ENCODE measurements at places on chromosomes 7 and 10. TPM values are rescaled to one million over a fixed set of nuclear protein-coding genes. Genes with fewer than 3 reads are reported as not detected.

PKD1L1 gene
- 1.0 TPM for total RNA-seq

OPALIN gene
- total RNA-seq, result not detected

DNA sequence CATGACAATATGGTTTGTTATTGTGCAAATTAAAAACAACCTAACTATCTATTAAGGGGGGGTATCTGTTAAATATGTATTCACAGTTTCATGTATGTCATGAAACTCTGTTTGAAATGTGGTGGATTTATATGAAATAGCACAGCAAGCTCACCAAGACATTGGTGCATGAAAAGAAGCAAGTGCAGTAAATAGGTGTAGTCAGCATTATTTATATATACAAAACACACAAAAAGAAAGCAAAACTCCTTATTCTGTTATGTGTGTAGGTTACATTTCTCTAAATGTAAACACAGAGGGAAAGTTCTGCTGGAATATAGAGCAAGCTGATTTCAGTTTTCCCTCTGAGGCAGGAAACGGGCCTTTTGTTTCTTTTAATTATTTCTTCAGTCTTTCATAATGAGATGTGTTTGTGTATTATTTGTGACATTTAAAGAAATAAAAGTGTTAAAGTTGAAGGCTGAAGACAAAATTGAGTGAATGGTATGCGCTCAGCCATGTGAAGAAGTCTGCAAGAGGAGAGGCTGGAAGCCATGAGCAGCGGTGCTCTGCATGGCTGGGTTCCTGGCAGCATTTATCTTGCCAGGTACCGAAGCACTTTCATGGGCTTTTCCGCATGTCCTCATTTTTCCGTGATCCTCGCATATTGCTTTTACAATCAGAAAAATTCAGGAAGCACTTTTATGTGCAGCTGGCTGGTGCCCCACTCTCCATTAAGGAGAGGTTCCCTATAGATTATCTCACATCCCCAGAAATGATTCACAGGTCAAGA, 38.5 kb downstream of the GRID1 start:
- H3K27me3 ChIP-seq, result no peaks in the 10 kb centered on the region
- no peaks in the 10 kb centered on the region for H3K36me3 ChIP-seq
- DNase-seq, result no peak
- H3K27ac ChIP-seq, result no peak overlapping the region
- no peaks in the 10 kb centered on the region for H3K4me1 ChIP-seq

DNA sequence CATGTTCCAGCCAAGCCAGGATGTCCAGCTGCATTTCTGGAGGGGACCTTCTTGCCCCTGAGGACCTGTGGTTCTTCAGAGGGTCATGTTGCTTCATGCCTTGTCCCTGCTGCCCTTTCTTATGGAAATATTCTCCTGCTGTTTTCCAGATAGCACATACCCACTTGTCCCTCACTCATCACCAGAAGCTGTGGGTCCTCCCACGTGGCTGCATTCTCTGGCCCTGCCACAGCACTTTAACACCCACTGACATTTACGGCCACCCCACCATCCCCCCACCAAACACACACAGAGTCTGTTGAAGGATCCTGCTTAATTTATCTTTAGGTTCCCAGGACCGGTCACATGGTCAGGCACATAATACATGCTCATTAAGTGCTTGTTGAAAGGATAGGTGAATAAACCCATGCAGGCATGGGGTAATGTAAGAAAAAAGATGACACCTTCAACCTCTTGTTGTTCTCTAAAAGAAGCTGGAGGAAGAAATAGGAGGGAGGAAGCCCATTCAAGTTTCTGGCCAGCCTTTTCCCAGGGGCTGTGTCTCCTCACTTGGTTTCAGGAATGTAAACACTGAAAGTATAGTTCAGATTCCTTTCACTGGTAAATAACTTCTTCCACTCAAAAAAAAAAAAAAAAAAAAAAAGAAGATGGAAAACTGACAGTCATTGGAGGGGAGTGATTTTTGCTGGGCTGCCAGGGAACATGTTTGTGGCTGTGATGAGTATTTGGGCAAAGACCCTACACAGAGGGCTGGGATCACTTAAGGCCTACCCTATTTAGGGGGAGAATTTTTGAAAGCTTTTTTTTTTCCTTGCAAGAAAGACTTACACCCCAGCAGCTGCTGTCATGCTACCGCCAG, 19.8 kb upstream of the BMPER start:
- no peak overlapping the region for H3K27ac ChIP-seq
- H3K36me3 ChIP-seq, result no peaks in the 10 kb centered on the region
- no peak for DNase-seq
- H3K4me3 ChIP-seq, result no peak overlapping the region
- no peaks in the 10 kb centered on the region for H3K4me1 ChIP-seq

CYP3A7 gene
- total RNA-seq, result 1.7 TPM
